ENCODE measurements at places on chromosomes 3 and 15.
A peak's percentile ranks its signal among the peaks of the same experiment; 100 is the strongest.

DNA sequence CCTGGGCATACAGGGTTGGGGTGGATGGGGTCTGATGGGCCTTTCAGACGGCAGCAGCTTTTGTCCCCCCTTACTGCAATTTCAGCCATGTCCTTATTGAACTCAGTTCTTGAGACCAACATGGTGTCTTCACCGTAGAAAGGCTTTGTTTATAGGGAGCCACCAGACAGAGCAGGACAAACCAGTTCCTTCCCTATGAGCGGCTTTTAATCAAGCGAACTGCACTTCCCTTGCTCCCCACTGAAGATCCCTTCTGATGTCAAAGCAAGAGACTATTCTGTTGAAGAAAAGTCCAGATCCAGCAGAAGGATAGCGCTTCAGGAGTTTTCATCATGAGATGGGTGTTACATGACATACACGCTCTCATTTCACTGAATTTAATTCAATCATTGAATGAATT is 100.4 kb downstream of the CD47 start:
- no peak for DNase-seq

- no peak for DNase-seq
Observed at GRCh38 chr3:13870902-13871301, 9.0 kb downstream of the WNT7A start.

- DNase-seq: no peak
Observed at GRCh38 chr3:81462921-81463320, 298.5 kb downstream of the GBE1 start.

DNA sequence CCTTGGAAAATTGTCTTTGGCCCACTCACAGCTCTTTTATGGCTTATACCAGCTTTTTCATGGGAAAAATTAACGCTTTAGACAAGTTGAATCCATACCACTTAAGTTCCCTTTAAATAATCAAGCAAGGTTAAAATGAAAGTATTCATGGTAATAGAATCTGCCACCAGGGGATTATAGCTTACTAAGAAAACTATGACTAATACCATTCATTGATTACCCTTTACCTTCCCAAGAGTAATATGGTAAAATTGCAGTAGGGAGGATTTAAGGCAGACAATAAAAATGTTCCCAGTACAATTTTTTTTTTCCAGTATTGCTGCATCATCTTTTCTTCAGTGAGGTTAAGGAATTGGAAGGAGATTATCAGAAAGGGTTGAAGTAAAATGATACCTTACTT is 641.1 kb upstream of the NAALADL2 start:
- peak; percentile 21 for DNase-seq

- no peak for DNase-seq
Observed at GRCh38 chr15:36525430-36525829, 54.0 kb upstream of the CDIN1 start.

DNA sequence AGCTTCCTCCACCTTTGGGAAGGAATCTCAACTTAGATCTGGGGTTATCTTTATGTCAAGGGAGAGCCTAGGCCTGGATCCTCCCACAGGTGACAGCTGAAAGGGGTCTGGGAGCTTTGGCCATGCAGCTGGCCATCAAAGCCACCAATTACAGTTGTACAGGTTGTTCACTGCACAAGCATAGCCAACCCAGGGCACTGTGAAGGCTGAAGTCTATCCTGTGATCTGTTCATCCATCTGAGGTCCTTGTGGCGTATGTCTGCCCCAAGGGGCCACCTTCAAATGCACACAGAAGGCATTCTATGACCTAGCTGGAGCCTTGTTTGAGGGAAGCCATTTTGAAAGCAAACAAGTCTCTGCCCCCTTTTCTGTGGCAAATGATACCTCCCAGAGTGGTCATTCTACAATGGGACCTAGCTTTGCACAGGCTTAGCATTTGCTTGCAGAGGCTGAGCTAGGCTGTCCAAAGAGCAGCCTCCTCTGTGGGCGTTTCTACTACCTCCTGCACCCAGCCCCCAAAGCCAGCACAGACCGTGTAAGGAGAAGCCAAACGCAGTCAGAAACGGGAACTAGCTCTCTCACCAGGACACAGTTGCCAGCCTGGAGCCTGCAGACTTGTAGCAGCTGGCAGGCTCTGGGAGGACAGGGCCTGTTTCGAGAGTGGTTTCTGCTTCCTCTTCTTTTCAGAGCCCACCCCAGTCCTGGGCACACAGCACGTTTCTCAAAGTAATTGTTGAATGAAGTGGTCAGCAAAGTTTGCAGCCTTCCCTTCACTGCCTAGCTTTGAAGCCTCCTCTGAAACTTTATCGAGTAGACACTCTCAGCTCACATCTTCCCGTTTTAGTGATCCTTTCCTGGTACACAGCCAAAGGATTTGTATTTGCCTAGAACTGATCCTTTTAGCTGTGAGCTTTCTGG is 157.3 kb upstream of the SMAD3 start:
- DNase-seq: no peak

DNA sequence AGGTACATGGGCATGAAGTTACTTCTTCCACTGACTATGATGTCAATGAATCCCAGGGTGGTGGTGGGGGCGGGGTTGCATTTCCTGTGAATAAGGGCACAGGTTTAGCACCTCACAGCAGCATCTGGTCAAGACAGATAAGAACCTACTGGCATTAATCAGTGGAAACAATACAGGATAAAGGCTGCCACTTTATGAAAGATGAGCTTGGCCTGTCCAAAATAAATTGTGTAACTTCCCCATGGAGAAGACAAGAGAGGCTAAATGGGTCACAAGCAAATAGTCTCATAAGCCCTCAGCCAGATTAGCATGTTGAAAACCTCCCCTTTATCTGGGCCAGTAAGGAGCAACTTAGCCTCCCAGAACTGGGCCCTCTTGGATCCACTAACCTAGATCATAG is 27.4 kb upstream of the PLSCR2 start:
- DNase-seq: no peak

DNA sequence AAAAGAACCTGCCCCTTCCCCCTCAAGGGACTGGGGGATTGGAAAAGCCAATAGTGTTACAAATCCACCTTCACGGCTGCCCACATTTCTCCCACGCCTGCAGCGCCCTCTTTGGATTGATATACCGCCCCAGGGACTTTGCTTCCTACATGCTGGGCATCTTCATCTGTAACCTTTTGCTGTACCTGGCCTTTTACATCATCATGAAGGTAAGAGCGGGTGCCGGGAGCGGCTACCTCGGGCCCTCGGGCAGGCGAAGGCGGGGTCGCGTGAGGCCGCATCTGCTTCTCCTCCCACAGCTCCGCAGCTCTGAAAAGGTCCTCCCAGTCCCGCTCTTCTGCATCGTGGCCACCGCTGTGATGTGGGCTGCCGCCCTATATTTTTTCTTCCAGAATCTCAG is 73.1 kb downstream of the USF3 start:
- no peak for DNase-seq

DNA sequence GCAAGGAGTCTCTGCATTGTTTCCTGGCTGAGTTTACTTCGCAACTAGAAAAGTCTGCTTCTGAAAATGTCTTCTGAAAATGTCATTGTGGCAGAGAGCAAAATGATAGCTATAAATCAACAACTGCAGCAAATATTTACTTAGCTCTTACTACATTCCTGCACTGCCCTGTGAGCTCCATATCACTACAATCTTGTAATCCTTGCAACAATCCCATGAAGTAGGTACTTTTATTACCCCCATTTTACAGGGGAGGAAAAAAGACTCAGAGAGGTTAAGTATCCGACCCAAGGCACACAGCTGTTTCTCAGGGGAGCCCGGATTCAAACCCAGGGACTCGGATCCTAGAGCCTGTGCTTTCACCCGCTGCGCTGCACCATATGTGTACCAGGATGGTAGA is 34.2 kb upstream of the SPTBN5 start:
- DNase-seq: no peak

DNA sequence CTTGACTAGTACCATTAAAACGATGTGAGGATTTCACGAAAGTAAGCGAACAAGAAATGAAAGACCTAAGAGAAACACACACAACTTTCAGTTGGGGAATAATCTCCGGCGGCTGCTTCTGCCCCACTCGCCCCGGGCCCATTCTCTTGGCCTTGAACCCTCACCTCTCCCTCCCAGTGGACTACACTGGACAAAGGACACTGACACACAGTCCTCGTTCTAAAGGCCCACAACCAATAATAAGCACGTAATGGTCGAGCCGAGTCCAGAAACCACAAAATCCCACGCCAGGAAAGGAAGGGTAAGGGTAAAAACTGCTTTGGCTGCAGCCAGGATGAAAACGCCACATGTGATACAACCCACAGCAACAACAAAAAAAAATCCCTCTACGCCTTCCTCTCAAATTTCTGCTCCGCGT is 469 bp downstream of the ZNF770 start:
- DNase-seq: no peak

DNA sequence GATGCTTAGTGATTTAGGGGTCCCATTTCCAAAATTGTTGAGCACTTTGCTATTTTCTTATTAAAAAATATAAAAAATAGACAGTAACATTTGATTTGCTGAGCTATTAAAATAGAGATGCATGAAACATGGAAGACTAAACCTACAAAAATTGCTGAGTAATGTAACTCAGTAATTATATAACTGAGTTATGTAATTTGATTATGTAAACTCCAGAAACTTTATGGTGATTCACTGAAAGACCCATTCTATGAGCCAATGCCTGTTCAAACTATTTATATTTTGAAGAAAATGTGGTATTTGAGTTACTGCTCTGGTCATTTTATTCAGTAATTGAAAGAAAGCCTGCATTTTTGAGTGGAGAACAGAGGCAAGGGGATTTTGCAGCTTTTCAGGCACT is 1221.5 kb upstream of the ALCAM start:
- DNase-seq: no peak

- DNase-seq: no peak
Observed at GRCh38 chr3:39329493-39329892, at the start of gene CCR8. CCR8 (plus strand) TSS chr3:39329709; CDS start chr3:39332332, 2,623 bp downstream.
